Activated T-cell treated with anti-CD3 and anti-CD28 coated beads, Interleukin-2, amount 50 U/mL, for 48 hours (primary cell): ENCODE measurements at places on chromosomes 1 and 21.

- DNase-seq, result no peak
Observed at GRCh38 chr1:159179906-159180305, 8.5 kb downstream of the CADM3 start.

GRCh38 chr21:44423312-44423821, 31.9 kb upstream of the LRRC3 start:
- DNase-seq, result no peak

- DNase-seq, result peak; percentile 43
Observed at GRCh38 chr1:35539073-35539823, 18.0 kb downstream of the KIAA0319L start.

GRCh38 chr1:106910798-106911197, 145.7 kb upstream of the PRMT6 start:
- no peak for DNase-seq

- no peak for DNase-seq
Observed at GRCh38 chr1:67532452-67533216, 102.4 kb upstream of the SERBP1 start.

- DNase-seq, result no peak
Observed at GRCh38 chr1:26031611-26032220, 10.1 kb downstream of the EXTL1 start.

DNA sequence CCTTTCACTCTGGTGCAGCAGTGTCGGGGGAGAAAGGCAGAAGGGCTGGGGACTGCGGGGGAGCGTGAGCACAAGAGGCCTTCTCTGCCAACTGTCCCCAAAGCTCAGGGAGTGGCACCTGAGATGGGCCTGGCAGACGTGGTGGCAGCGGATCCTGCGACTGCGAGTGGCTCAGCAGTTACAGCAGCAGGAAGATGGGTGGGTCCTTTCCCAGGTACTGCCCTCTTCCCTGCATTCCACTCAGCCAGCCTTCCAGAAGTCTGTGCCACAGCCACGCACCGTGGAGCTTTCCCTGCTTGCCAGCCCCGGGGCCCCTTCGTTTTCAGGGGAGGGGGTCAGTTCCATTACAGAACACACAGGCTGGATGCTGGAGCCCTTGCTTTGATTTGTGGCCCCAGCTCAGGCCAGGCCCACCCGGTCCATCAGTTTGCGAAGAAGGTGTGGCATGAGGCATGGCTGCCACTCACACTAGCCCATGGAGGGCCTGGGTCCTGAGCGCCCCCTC, 17.2 kb downstream of the MTHFR start:
- DNase-seq, result no peak

- no peak for DNase-seq
Observed at GRCh38 chr1:42173961-42174735, 9.6 kb upstream of the GUCA2A start.

GRCh38 chr1:55646181-55646580, 431.0 kb upstream of the USP24 start:
- DNase-seq, result no peak

DNA sequence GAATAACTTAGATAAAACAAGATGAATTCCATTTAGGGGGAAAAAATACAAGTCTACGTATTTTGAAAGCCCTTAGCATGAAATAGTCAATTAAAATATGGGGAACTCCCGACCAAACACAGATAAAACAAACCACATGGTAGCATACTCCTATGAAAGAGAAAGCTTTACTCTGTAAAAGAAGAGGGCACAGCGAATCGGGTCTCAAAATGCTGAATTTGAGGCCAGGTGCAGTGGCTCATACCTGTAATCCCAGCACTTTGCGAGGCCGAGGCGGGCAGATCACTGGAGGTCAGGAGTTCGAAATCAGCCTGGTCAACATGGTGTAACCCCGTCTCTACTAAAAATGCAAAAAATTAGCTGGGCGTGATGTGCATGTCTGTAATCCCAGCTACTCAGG, 116.9 kb upstream of the TIAM1 start:
- DNase-seq, result no peak

- no peak for DNase-seq
Observed at GRCh38 chr1:12450090-12450755, 167.8 kb downstream of the DHRS3 start.

- DNase-seq, result no peak
Observed at GRCh38 chr1:32071758-32072621, 749 bp upstream of the TMEM39B start.

DNA sequence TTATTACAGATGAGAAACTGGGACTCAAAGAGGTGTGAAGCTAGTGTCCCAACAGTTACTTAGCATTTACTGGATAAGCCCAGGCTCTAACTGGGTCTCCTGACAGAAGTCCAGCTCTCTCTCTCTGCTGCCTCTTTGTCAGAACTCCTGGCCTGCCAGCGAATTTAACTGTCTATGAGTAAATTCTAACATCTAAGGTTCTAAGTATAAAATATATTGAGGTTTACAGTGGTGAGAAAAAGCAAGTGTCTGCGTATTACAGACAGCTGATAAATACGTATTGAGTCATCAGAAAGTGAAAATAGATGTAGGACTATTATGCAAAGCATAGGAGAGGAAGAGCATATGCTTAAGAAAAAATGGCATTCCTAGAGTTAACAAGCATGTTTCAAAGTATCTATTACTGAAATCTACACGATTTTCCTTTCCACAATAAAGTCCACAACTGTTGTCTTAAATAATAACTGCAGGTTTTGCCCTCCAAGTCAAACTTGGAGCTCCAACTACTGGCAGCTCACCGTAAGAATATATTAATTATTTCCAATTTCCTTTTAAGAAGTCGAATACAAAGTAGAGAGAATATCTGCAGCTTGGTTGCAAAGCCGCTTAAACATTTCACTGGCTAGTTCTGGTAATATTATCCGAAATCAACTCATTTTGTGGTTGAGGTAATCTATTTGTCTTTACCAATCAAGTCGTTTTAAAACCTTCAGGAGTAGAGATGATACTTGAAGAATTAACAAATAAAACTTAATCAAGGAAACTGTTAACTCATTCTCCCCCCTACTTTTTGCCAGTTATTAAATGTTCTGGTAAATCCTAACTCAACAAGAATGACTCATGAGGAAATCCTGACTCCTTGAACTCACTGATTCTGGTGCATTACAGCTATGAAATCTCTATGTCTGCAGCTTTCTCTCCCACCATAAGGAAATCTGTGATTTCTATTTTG, 1.4 kb upstream of the RGS2 start:
- DNase-seq, result peak; percentile 35

DNA sequence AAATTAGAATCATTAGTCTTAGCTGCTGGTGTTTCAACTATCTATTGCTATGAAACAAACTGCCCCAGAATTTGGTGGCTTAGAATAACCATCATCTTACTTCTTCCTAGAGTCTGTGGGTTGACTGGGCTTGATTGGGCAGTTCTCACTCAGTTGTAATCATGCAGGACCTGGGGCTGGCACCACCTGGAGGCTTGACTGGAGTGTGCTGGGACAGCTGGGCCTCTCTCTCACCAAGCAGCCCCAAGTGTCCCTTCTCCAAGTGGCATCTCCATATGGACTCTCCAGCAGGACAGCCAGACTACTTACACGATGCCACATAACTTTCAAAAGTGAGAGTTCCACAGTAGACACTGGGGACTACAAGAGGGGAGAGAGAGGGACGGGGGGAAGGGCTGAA, 140.3 kb upstream of the ATP1B1 start:
- no peak for DNase-seq

DNA sequence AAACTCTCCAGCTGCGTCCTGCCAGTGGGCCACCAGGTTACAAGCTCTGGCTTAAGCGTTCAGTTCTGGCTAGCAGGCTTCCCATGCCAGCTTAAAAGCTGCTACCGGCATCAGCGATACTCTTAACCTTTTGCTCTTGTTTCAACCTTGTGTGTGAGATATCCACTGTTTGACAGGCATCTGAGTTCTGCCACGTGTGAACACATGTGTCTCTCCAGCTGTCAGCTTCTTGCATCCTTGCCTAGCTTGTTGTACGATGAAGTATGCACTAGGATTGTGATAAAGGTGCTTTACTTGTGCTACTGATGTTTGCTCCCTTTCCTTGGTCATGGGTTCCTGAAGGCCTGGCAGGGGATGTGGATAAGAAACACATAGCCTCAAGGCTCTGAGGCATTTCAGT, 201.6 kb downstream of the PRDM2 start:
- no peak for DNase-seq

DNA sequence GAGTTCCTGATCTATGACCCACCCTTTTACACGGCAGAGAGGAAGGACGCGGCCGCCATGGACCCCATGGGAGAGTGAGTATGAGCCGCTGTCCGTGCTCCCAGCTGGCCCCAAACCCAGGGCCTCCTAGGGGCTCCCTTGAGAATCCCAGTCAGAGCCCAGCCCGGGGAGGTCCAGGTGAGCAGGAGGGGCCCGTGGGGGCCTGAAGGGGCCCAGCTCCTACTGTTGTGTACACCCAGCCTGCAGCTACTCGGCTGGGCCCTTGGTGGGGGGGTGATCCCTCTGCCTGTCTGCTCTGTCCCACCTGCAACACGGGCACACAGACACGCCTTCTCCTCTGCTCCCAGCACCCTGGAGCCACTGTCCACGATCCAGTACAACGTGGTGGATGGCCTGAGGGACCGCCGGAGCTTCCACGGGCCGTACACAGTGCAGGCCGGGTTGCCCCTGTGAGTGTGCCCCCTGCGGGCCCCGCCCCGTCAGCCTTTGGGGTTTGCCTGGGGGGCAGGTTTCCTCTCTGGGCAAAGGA, 28.6 kb upstream of the LRRC3 start:
- DNase-seq, result no peak

DNA sequence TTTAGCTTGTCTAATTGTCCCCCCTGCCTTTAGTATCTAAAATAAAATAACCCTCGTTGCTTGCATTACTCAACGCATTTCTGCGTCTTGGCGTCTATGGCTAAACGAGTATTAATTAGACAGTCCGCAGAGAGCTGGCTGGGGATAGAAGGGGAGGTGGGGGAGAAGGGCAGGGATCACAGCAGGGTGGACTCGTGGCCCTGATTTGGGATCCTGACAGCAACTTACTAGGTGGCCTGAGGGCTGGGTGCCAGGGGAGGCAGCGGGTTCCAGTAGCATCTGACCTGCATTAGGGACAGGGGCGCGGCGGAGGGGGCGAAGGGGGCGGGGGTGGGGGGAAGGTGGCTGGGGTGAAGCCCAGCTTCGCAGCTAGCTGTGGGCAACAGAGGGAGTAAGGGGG, 1.1 kb upstream of the BACE2 start:
- DNase-seq, result no peak

DNA sequence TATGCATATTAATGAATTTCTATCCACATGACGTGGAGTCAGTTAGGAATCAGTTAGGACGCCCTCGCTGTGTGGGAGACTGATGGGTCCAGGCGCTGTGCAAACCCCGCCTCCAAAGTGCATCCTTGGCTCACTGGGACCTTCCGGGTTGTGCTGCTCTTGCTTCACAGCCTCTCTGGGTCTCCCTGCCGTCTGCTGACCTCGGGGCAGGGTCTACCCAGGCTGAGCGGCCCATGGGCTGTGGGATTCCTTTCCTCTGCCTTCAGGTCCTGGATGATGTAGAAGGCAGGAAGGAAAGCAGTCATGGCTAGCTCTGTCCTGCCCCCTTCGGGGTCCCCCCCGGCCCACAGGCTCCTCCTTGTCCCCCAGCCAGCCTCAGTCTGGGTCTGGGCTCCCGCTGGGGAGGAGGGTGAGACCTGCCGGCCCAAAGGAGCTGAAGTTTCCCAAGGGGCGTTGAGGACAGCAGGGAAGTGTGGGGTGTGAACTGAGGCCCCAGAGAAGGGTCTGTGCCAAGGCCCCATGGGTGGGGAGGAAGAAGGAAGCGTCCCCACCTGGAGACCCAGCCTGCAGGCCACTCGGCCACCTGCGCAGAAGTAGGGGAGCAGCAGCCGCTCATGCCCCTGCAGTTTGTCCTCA, 24.6 kb upstream of the CDK11A start:
- DNase-seq, result no peak

DNA sequence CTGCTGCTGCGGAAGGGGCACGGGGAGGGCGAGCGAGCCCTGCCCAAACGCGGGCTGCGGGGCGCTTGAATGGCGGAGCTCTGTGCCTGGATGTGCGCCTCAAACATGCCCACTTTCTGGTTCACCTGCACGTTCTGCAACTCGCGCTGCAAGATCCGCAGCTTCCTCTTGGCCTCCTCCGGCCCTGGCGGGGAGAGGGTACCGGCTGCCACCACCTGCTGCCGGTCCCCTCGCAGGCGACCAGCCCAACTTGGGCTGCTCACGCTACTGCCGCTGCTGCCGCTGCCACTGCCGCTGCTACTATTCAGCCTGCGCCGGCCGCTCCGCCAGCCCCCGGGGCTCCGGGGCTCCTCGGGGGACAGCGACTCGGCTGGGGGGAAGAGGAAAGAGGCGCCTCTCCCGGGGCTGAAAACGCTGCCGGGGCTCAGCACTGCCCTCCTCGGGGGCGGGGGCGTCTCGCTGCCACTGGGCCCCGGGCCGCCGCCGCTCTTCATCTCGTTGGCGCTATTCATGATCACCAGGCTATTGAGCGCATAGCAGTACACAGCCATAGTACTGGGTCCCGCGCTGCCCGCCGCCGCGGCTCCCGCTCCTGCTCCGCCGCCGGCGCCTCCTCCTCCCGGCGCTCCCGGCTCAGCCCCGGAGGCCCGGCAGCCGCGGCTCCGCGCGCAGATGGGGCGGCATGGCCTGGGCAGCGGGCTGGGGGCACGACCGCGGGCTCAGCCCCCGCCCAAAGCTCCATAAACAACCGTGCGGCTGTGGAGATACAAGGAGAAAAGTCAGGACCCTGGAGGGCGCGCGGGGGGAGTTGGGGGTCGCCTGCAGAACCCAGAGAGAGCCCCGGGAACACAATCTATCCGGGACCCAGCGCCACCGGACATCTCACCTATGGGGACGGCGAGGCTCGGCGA, 1.9 kb downstream of the ITPKB start:
- DNase-seq, result peak; percentile 68

- no peak for DNase-seq
Observed at GRCh38 chr1:90729504-90730242, 12.6 kb upstream of the BARHL2 start.

GRCh38 chr1:7482077-7482476, 289.0 kb upstream of the VAMP3 start:
- no peak for DNase-seq

GRCh38 chr21:42093186-42093585, 22.1 kb downstream of the UMODL1 start:
- DNase-seq, result no peak

GRCh38 chr1:40653851-40654537, 11.5 kb downstream of the RIMS3 start:
- no peak for DNase-seq

GRCh38 chr1:98181036-98181764, 260.4 kb upstream of the DPYD start:
- no peak for DNase-seq

- DNase-seq, result peak; percentile 23
Observed at GRCh38 chr1:1622010-1622787, 6.9 kb downstream of the MIB2 start.
